Neural progenitor cell (in vitro differentiated cells): ENCODE measurements at places on chromosomes 16 and 17. TPM values are rescaled to one million over a fixed set of nuclear protein-coding genes. Genes with fewer than 3 reads are reported as not detected.

DNA sequence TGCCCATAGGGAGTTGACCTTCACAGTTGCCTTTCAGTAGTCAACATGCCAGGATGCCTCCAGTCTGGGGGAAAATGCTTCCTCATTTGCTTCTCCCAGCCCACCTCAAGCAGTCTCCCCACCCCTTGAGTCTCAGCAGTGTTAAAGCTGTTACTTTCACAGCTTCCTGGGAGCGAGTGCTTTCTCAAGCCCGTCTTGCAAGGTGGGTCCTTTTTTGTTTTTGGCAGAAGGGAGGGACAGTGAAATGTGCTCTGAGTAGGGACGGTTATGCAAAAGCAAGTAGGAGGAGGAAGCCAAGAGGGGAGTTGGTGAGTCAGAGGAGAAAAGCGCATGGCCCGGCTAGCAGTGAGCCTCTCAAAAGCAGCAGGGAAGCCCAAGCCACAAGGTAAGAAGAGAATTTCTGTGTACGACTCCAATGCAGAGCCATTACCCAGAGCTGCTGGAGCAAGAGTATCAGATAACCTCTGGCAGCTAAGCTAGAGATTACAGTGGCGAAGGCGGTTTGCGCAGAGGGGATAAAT lies at the start of gene CHST4:
TSS of gene CHST4 (plus strand) at position 316 of the 521 bp plus-strand sequence. CDS start 10,252 bp downstream, outside the sequence.
- peak; percentile 68 for DNase-seq

The HOXB13 gene
- not detected in 2 replicates for total RNA-seq

The UBB gene
- total RNA-seq = 1,249 and 1,476 TPM in 2 replicates

- peak; percentile 0 for DNase-seq
Observed at GRCh38 chr17:63996430-63997182, 1.5 kb upstream of the PRR29 start.

DNA sequence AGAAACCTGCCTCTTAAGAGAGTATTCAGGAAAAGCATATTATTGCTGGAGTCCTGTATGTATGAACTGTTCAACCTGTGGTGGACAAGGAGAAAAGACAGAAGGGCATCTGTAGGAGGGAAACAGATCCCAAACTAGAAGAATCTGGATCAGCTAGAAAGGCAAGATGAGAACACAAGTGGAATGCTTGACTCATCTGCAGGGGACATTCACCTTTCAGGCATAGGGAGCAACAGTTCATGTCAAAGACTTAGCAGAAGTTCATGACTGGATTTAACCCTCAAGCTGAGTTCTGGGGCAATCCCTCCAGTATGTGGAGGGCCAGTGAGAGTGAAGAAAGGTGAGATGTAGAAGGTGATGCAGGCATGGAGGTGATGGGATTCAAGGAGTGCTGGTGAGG lies 135.9 kb upstream of the DYNLRB2 start:
- no peak for DNase-seq

GRCh38 chr16:71357681-71358080 lies 842 bp upstream of the CALB2 start:
- DNase-seq = peak; percentile 58

The FLYWCH2 gene
- 15.8 and 46.5 TPM in 2 replicates for total RNA-seq

GRCh38 chr17:2143332-2143731 lies 88.4 kb downstream of the HIC1 start:
- no peak for DNase-seq

- DNase-seq = no peak
Observed at GRCh38 chr17:10743316-10744009, 13.6 kb upstream of the TMEM220 start.

DNA sequence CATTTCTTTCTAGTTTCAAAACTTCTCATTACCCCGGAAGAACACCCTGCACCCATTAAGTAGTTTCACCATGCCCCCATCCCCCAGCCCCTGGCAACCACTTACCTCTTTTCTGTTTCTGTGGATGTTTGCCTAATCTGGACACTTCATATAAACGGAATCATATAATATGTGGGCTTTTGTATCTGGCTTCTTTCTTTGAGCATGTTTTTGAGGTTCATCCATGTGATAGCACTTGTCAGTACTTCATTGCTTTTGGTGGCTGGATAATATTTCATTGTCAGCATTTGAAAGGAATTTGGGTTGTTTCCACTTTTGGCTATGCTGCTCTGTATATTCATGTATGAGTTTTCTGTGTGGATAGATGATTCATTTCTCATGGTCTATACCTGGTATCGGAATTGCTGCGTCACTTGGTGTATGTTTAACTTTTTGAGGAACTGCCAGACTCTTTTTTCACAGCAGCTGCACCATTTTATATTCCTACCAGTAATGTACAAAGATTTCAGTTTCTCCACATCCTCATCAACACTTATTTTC lies 30.0 kb upstream of the SLC5A10 start:
- DNase-seq = no peak

The KRTAP2-3 gene
- not detected in 2 replicates for total RNA-seq

DNA sequence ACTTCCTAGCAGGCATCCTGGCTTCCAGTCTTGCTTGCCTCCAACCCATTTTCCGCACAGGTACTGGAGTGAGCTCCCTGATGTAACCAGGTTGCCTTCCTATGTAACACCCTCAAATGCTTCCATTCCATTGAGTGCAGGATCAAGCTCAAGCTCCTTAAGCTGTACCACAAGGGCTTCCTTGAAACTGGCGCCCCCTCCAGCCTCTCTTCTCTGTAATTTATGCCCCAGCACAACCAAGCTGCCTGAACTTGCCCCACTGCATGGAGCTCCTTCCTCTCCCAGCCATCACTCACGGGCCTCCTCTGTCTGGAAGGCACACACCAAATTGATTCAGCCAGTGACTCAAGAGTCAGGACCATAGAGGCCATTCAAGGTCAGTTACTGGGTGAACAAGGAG lies 234.8 kb upstream of the RPL38 start:
- DNase-seq = no peak

- no peak for DNase-seq
Observed at GRCh38 chr17:67375716-67376115, 1.4 kb upstream of the PITPNC1 start.

- no peak for DNase-seq
Observed at GRCh38 chr17:19876529-19877161, 8.9 kb upstream of the ULK2 start.

- peak; percentile 88 for DNase-seq
Observed at GRCh38 chr17:47701608-47702007, 7.6 kb downstream of the TBKBP1 start.

GRCh38 chr17:49738456-49739163 lies 25.3 kb downstream of the FAM117A start:
- DNase-seq = no peak

DNA sequence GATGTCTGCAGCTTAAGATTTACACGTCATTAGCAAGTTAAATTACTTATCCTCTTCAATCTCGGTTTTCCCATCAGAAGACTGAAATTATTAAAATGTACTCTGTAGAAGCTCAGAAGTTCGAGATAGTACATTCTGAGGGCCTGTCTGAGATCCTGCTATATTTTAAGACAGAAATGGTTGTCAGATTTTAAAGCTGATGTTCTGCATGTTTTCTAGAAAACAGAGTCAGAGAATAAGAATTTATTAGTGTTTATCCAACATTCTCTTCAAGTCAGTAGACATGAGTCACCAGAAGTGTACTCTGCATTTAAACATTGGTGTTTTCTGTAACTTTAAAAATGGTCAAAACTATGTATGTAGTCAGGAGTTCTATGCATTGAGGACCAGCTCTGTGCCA lies 155.2 kb upstream of the MYOCD start:
- no peak for DNase-seq

GRCh38 chr17:57674894-57675293 lies 70.2 kb downstream of the CCDC182 start:
- DNase-seq = no peak

The MEFV gene
- not detected in 2 replicates for total RNA-seq

DNA sequence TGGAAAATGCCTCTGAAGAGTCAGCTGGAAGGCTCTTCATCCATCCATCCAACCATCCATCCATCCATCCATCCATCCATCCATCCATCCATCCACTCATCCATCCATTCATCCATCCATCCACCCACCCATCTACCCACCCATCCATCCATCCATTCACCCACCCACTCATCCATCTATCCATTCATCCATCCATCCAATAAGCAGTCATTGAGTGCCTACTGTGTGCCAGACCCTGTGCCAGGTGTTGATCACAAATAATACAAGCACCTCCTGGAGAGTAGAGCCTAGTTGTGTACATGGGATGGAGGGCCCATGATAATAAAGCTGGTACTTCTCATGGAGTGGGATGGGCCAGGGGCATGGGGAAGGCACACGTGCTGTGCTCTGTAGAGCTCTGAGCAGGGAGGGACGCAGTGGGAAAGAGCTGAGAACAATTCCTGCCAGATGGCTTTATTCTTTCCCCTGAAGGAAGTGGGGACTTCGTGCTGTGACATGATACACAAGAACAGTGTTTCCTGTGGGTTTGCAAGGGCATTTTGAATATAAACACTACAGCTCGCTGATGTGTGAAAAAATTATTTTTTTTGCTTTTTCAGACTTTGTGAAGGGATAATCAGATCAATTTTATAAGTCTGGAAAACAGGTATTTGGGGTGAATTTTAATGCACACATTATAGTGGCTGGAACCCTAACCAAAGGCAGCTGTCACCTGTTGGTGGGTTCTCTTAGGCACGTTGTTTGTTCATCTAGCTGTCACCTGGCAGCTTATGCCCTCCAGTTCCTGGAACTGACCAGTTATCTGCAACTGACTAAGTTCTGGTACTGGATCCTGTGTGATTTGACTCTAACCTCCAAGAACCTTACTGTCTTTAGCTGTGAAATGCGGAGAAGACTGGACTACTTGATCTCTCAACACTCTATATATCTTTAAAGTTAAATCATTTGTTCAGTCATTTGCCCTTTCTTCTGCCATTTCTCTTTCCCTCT lies 61.3 kb downstream of the PRKCB start:
- DNase-seq = no peak

- DNase-seq = no peak
Observed at GRCh38 chr17:35170968-35171771, 23.0 kb downstream of the SLC35G3 start.

DNA sequence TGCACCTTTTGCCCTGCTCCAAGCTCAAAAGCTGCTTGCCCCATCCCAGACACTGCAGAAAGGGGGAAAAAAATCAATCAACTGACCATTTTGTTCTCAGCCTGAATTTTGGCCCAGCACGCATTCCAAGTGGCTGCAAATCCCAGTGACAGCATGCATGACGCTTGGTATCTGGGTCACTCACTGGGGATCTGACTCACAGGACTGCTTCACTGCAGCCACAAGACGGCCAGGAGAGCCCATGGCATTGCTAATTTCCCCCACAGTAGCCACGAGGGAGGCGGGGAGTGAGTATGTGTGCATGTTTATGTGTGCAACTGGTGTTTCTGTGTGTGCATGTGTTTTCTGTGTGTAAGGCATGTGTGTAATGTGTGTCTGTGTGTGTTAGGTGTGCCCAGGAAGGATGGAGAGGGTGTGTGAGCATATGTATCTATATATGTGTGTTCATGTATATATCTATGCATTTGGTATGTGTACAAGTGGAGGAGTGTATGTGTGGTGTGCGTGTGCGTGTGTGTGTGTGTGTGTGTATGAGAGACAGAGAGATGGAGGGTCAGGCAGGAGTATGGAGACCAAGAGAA lies 33.8 kb downstream of the SDK2 start:
- DNase-seq = no peak

- no peak for DNase-seq
Observed at GRCh38 chr17:34313164-34313563, 6.1 kb upstream of the CCL8 start.

DNA sequence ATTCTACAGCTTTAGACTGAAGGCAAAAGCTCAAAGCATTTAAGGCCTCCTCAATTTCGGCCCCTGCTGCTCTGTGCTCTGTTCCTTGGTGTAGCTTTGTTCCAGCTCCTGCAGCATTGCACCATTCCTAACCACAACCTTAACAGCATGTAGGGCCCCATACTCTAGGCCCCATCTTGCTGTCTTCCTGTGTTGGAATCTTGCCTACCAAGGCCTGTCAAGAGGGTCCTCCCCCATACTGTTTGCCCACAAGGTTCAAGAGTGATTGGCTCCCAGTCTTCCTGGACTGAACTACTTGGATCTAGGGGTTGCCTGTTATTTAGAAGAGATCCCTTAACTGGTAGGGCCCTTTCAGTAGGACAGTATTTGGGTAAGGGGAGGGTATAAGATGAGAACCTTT lies 26.8 kb downstream of the TRPV2 start:
- peak; percentile 23 for DNase-seq

The ARHGDIG gene
- 0.84 TPM in 1 of 2 replicates, not detected in the other for total RNA-seq

DNA sequence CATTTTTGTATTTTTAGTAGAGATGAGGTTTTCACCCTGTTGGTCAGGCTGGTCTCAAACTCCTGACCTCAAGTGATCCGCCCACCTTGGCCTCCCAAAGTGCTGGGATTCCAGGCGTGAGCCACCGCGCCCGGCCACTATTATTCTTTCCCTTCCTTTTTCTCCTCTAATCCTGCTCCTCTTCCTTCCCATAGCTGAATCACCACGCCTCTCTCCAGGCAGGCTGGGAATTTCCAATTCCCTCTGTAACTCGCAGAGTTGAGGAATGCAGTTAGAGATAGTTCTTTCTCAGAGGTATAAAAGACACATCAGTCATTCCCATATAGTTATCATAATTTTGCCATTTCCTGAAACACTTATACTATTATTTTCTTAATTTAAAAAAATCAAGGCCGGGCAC lies 11.2 kb downstream of the METTL16 start:
- DNase-seq = no peak

DNA sequence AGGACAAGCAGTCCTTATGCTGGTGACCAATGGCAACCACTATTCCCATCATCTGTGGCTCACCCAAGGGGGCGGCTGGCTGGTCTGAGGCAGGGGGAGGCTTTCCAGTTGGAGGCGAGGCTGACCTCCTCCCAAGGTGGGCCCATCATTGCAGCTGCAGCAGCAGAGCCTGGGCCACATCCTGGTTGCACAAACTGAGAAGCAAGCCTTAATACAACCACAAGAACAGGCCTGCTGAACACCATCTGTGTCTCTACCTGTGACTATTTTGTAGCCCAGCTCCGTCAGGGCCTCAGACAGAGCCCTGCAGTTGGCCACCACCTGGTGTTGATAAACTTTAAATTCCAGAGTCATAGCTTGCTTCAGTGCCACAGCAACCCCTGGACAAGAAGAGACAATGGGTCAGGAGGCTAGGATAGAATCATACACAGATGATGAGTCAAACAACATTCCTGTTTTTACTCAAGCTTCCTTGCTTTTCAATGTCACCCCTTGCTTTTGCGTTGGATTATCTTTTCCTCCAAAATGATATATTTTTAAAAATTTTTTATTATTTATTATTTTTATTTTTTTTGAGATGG lies 17.9 kb downstream of the SMCR8 start:
- DNase-seq = no peak

DNA sequence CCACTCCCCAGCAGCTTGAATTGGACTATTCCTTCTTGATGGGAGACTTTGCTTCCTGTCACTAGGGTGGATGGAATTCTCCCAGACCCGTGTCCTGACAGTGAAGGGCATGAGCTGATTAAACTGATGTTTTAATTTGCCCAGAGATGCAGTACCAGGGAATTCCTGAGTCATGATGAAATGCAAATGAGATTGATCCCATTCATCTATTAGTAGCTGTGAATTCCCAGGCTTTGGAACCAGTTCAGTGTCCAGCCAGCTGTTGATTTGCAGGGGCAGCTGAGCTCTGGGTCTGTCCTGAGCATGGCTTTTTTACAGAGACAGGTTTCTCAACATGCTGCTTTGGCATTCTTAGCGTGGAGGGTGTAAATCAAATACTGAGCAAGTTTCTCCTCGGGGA lies 157.9 kb downstream of the PITPNC1 start:
- peak; percentile 22 for DNase-seq

- peak; percentile 82 for DNase-seq
Observed at GRCh38 chr17:17994271-17995069, 21.8 kb downstream of the DRC3 start.
